ENCODE measurements at places on chromosomes 11 and 22.
A peak's percentile ranks its signal among the peaks of the same experiment; 100 is the strongest.

GRCh38 chr11:94834911-94835593, 66.9 kb downstream of the AMOTL1 start:
- no peak for DNase-seq

DNA sequence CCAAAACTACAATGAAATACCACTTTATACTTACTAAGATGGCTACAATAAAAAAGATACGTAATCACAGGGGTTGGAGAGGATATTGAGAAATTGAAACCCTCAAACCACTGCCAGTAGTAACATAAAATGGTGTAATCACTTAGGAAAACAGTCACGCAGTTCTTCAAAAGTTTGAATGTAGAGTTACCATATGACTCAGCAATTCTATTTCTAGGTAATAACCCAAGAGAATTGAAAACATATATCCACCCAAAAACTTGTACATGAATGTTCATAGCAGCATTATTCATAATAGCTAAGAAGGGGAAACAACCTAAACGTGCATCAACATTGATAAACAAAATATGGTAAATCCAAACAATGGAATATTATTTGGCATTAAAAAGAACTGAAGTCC, 24.4 kb upstream of the PSMA1 start:
- no peak for DNase-seq

DNA sequence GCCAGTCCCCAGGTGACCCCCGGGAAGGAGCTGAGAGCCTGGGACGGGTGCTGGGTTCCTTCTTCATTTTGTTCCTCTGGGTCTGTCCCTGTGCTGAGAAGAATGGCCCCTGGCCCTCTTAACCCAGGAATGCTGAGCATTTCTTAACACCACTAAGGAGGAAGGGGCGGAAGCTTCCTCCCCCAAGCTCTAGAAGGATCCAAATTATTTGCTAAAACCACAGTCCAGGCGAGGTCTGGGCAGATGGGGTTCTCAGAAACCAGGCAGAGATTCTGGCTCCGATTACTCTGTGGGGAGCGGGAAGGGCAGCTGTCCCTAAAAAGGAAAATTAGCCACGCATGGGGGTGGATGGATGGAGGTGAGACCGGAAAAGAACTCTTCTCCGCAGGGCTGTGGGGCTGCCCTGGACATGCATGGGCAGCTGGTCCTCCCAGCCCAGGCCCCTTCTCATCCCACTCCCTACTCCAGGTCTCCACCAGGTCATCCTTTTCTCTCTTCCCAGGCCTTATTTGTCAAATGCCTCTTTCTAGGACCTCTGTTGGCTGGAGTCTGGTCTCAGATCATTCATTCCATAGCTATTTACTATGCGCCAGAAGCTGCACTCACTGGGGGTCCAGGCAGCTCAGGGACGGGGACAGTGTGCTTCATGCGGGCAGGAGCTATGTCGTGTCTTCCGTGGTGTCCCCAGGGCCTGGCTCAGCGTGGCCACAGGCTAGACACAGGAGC, 45.0 kb upstream of the MYH9 start:
- DNase-seq = no peak

GRCh38 chr11:45328726-45329125, 42.6 kb upstream of the SYT13 start:
- DNase-seq = no peak

DNA sequence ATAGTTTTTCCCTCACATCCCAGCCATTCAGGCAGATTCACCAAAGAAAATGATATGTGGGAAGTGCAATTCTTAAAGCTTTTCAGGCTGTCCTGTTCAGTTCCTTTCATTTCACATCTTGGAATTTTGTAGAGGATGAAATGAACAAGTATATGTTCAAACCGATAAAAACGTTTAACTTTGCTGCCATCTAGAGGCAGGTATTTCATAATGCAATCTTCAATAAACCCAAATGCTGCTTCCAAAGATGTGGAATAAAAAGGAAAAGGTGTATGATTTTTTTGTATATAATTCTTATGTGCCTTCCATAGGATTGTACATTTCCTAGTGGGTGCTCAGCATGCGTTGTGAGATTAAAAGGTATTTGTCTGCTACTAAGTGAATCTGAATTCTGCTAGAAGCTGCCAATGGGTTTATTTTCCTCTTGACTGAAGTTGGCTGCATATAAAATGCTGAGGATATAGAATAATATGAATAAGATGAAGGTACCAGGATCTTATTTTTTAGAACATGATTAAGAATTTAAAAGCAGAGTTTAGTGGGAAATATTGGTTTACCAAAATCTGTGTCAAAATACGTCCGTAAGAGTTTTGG, 199.3 kb downstream of the PGR start:
- DNase-seq = peak; percentile 1

DNA sequence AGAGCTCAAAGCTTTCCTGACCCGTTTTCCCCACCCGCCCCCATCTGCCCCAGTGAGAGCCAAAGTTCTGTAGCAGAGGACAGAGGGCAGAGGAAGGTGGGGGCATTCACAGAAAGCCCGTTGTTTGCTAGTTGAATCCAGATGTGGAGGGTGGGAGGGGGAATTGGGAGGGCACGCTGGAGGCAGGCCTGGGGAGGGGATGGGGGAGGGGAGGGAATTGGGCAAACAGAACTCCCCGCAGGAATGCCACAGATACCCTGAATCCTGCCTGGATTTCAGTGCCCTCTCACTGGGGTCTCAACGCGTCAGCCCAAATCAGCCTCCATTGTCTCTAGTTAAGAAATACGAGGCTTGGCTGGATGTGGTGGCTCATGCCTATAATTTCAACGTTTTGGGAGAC, 12.9 kb upstream of the OAF start:
- DNase-seq = no peak

DNA sequence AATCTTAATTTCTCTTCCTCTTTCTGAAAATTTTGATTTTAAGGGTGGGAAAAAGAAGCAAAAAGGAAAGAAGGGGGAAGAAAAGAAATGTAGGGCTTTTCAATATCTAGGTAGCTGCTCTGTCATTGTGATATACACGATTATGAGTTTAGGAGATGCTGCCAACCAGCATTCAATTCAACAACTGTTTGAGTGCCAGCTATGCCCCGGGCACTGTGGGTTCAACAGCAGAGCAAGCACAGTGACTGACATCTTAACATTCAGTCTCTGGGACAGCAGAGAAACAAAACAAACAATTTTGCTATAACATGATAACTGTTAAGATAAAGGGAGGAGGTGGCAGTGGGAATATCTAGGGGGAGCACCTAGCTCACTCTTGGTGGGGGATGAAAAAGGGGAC, 91.6 kb downstream of the DBX1 start:
- no peak for DNase-seq

DNA sequence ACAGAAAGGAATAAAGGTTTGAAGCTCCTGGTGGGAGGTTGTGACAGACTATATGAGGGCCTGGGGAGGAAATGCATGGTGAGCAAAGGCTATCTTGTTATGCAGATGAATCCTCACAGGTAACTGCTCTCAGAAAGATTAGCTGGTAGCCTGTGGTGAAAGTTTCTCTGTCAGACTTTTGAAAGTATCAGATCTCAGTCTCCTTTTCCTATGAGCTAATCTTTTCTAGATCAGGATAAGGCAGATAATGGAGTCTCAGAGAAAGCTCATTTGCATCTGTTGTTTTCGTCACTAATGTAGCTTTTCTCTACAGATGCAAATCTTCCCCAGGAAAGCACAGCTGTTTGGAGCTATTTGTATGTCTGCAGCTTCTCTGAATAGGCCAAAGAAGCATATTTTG, 21.0 kb upstream of the OR6X1 start:
- DNase-seq = no peak

DNA sequence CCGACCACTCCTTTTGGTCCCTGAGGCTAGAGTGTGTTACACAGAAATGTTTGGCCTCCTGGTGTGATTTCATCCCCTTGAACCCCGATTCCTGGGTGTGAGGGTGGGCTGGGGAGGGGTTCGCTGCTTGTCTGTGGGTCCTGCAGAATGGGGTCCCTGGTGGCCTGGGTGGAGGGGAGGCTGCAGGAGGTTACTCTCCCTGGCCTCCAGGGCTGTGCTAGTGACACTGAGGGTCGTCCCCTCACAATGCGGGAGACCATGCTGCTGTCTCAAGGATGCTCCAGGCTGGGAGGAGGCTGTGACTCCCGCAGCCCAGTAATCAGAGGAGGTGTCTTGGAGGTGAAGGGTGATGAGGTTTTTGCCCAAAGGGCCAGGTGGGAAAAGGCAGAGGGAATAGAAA, 17.0 kb upstream of the OMP start:
- DNase-seq = no peak

GRCh38 chr11:72445423-72445822, 11.1 kb upstream of the CLPB start:
- no peak for DNase-seq

- peak; percentile 11 for DNase-seq
Measured at GRCh38 chr11:110362971-110363509, 66.6 kb upstream of the RDX start.

- no peak for DNase-seq
Measured at GRCh38 chr11:113178381-113179070, 135.9 kb upstream of the TTC12 start.

GRCh38 chr22:30856741-30857502, 111.7 kb downstream of the MORC2 start:
- no peak for DNase-seq

- DNase-seq = no peak
Measured at GRCh38 chr11:84719935-84720577, 907.1 kb downstream of the DLG2 start.

GRCh38 chr11:31560842-31561476, 51.4 kb downstream of the ELP4 start:
- DNase-seq = no peak

- no peak for DNase-seq
Measured at GRCh38 chr22:28025866-28026575, 107.0 kb upstream of the PITPNB start.

DNA sequence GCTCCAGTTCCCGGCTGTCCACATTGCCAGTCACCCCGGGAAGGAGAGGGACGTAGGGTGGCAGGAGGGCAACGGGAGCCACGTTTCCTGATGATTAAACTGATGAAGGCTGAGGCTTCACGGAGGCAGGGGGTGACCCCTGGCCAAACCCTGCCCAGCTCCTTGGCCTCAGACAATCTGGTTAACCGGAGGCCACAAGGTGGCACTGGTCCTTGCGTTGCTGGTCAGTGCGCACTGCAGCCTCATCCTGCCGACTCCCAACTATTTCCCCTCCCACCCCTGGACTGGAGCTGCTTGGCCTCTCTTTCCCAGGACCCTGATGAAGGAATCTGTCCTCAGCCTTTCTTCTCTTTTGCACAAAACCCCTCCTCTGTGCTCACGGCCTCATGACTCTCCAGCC, 75.3 kb downstream of the PDE2A start:
- DNase-seq = peak; percentile 62

DNA sequence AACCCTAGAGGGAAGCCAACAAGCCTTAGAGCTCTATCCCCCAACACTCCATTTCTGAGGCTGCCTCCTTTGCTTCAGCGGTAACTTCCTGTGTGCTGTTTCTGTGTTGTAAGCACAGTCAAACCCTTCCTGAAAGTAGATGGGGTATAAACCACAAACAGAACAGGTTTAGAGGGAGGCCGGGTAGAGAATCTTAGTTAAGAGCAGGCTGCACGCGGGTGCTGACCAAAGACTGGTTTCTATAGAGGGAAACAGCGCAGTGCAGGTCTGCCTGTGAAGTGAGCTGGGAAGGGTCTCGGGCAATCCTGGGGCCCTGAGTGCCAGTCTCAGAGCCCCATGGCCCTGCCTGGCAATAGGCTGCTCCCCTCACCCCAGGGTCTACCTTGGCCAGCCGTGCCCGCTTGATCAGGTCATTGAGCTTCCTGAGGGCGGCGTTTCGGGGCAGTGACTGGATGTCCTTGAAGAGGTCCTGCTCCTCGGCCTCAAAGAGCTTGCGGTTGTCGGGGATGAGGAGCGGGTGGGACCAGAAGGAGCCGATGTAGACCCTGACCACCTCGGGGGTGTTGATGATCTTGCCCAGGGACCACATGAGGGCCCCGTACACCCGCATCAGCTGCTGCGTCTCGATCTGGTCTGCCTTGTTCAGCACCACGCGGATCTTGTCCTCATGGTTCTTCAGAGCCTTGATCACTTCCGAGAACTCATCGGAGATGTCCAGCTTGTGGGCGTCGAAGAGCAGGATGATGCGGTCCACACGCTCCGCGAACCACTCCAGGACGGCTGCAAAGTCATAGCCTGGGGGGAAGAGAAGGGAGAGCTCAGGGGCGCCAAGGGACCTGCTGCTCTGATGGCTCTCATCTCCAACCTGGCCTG, 15.3 kb upstream of the CDC42BPG start:
- DNase-seq = no peak

DNA sequence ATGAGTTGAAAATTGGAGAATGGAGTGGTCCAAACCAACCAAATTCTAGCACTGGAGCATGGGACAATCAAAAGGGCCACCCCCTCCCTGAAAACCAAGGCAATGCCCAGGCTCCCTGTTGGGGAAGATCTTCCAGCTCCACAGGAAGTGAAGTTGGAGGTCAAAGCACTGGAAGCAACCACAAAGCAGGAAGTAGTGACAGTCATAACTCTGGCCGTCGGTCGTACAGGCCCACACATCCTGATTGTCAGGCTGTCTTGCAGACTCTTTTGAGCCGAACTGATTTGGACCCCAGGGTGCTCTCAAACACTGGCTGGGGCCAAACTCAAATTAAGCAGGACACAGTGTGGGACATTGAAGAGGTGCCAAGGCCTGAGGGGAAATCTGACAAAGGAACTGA, 80.5 kb upstream of the ADSL start:
- DNase-seq = no peak

DNA sequence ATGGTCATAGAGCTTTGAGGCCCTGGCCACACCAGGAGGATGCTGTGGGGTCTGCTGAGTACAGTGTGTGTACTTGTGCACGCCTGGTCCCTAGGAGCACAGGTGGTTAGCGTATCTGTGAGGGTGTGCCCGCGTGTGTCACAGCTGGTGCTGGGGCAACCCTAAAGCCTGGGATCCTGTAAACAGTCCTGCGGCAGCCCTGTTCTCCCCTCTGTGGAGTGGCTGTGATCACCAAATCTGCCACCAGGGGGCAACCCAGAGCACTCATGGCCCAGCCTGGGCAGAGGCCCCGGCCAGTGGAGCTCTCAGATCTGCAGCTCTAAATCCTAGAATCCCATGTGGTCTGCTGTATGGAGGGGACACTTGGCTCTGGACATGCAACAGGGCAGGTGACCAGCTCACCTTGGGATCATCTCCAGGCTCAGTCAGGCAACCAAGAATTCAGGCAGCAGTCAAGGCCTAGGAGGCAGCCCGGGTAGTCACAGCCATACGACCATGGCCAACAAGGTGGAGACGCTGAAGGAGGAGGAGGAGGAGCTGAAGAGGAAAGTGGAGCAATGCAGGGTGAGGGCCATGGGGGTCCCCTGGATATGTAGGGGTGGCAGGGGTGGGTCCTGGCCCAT, 3.9 kb downstream of the SH3BP1 start:
- DNase-seq = peak; percentile 92

DNA sequence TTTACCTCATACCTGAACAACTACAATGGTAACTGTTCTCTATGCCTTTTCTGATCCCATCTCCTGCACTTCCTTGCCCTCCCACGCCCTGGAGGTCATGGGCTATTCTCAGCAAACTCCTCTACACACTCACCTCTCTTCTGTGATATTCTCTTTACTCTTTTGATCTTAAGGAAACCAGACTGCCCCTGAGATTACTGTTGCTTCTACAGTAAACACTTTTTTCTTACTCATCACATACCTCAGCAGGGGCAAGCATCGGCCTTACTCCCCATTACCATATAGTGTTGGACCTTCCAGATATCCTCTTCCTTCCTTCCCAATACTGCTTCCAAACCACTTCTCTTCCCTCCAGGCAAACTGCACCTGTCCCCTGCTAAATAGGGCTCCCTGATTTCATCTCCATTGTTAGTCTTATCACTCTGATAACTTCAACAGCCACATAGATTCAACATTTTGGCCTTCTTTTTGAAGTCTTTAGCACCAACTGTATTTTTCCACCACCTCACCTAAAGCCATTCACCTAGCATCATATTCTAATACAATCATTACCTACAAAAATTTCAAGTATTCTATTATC, 141.2 kb downstream of the RBFOX2 start:
- DNase-seq = no peak

All from Calu3 (cell line).